CD8-positive, alpha-beta T cell (primary cell): ENCODE measurements at places on chromosomes 3 and 15.

- DNase-seq, result no peak
These were observed 222.6 kb downstream of the OSBPL10 start for GRCh38 chr3:31758322-31758965.

GRCh38 chr3:87002346-87002745, 11.4 kb upstream of the VGLL3 start:
- DNase-seq, result no peak

- DNase-seq, result no peak
These were observed 452.1 kb upstream of the PPP2R3A start for GRCh38 chr3:135513106-135514059.

GRCh38 chr3:29590461-29590860, 309.6 kb downstream of the RBMS3 start:
- no peak for DNase-seq

DNA sequence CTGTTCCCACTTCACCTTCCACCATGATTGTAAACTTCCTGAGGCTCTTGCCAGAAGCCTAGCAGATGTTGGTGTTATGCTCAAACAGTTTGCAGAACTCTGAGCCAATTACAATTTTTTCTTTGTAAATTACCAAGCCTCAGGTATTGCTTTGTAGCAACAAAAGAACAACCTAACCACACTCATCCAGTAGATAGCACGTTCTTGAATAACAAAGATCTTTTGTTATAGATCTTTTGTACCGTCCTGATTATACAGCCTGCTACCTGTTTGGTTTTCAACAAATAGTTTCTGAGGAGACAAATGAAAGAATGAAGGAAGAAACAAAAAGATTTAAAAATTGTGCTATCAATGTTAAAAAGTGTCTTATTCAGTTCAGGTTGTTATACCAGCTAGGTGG, 474.7 kb upstream of the ALCAM start:
- no peak for DNase-seq

DNA sequence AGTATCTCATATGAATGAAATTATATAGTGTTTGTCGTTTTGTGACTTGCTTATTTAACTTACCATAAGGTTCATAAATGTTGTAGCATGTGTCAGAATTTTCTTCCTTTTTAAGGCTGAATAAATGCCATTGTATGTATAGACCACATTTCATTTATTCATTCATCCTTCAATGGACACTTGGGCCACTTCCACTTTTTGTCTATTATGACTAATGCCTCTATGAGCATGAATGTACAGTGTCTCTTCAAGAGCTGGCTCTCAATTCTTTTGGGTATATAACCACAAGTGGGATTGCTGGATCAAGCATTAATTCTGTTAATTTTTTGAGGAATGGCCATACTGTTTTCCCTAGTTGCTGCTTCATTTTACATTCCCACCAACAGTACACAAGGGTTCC, 156.1 kb downstream of the VPS8 start:
- DNase-seq, result no peak

DNA sequence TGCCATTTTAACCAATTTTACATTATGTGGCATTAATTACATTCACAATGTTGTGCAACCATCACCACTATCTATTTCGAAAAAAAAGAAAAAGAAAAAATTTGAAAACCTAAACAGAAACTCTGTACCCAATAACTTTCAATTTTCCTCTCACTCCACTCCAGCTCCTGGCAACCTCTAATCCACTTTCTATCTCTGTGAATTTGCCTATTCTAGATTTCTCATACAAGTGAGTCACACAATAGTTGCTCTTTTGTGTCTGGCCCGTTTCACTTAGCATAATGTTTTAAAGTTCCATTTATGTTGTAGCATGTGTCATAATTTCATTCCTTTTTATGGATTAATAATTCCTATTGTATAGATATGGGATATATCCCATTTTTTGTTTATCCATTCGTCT, 53.3 kb upstream of the TBC1D5 start:
- no peak for DNase-seq

DNA sequence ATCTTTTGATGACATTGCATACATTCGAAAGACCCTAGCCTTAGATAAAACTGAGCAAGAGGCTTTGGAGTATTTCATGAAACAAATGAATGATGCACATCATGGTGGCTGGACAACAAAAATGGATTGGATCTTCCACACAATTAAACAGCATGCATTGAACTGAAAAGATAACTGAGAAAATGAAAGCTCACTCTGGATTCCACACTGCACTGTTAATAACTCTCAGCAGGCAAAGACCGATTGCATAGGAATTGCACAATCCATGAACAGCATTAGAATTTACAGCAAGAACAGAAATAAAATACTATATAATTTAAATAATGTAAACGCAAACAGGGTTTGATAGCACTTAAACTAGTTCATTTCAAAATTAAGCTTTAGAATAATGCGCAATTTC, 16.7 kb downstream of the KCNMB3 start:
- DNase-seq, result no peak

DNA sequence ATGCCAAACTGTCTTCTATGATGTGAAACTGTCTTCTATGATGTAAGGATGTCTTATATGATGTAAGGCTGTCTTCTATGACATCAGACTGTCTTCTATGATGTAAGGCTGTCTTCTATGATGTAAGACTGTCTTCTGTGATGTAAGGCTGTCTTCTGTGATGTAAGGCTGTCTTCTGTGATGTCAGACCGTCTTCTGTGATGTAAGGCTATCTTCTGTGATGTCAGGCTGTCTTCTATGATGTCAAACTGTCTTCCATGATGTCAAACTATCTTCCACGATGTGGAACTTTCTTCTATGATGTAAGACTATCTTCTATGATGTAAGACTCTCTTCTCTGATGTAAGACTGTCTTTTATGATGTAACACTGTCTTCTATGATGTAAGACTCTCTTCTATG, 27.9 kb downstream of the MGLL start:
- no peak for DNase-seq

DNA sequence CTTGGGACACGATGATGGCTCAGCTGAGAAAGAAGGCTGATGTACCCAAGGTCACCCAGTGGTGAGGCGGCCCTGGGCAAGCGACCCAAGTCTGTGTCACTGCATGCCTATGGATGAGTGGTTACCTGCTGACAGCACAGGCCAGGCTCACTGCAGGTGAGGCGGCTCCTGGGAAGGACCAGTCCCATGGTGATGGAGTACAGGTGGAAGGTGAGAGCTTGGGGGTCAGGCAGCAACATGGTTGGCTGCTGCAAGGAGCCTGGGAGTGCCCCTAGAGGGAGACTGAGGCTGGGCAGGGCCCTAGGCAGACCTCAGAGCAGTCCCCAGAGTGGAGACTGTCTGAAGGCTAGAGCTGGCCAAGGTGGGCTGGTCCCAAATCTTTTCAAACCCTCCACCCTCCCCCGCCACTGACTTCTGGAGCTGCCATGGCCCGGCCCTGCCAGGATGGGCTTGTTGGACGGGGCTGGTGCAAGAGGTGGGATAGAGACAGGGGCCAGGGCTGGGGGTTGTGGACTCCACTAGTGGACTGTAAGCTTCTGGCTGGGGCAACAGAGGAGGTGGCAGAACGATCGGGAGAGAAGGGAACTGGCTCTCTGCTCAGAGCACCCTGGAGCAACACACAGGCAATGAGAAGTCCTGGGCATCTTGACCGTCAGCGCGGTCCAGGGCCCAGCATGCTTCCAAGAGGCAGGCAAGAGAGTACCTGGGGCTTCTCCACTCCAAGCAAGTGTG, 72.5 kb upstream of the SLC6A11 start:
- DNase-seq, result no peak

DNA sequence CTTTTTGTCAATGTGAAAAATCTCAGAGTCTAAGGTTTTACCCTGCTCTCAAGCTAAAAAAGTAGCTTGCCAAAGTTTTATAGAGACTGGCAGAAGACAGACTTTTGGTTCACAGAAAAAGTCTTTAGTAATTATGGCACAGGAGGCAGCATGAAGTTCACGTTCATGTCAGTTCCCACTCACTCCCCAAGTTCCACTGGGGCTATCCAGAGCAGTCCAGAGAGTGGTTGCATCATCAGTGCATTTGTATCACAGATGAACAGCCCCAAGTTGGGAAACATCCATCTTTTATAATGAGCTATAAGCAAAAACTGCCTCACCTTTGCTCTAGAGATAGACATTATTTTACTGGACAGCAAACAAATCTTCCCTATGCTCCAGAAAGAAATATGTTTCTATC, 454.1 kb upstream of the AGTR1 start:
- no peak for DNase-seq

- DNase-seq, result no peak
These were observed 12.1 kb downstream of the PTPRG start for GRCh38 chr3:61573441-61573840.

- no peak for DNase-seq
These were observed 73.5 kb upstream of the ALDH1A3 start for GRCh38 chr15:100806157-100806556.

DNA sequence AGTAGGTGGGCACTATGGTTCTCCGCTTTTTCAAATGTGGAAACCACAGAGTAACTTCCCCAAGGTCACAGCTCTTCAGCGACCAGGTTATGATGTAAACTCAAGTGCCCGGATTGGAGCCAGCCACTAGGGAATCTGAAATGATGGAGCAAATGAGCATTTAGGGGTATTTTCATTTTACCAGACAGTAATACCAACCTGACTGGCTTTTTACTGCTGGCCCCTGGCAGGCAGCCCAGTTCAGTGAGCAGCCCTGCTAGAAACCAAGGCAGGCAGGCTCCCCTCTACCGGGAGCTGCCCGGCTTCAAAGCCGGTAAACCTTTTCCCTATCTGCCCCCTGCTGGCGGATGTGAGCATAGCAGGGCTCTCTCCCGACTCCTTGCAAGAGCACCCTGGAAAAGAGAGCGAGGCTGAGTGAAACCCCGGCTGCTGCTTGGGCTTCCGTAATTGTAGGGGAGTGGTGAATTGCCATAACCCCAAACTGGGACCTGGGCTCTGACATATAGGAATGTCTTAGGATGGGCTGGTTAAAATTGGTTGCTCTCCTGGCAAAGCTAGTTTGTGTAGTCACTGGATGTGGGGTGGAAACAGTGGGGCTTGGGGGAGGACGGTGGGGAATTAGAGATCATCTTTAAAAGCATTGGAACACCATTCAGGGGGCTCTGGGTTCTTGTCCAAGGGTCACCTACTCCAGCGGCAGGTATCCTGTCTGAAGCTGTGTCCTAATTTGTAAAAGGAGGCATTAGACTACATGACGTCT, 98.0 kb upstream of the TNFAIP8L3 start:
- peak; percentile 75 for DNase-seq

DNA sequence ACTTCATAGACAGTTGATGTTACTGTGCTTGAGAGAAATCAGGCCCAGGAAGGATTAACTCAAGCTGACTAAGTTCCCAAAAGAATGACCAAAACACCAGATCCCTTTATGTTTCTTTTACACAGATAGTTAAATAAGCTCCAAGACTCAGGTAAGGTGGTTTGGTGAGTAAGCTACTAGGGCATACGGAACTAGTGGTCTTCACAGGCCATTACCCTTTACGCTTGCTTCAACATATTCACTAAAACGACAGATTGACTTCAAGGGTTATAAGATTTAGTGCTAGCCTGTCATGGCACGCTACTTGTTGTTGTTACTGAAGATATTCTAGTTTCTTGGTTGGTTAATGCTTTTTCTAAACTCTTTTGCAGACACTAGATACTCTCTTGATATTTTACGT, 369.3 kb downstream of the LPP start:
- no peak for DNase-seq

- DNase-seq, result no peak
These were observed 3.9 kb upstream of the ARPP21 start for GRCh38 chr3:35635407-35635806.
